Astrocyte of the hippocampus (primary cell): ENCODE measurements at places on chromosomes 7 and 10.

DNA sequence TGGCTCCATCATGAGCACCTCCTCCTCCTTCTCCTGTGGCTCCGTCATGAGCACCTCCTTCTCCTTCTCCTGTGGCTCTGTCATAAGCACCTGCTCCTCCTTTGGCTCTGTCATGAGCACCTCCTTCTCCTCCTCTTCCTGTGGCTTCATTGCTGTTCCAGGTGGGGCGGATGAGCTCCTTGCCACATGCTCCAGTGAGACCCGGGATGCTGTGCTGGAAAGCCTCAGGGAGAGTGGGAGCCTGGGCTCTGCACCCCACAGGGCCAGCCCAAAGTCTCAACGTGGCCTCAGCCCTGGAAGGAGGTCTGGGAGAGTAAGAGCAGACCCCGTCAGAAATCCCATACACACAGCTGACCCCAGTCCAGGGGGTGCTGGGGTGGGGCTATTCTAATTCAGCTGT is 380.7 kb downstream of the TCERG1L start:
- DNase-seq = no peak

DNA sequence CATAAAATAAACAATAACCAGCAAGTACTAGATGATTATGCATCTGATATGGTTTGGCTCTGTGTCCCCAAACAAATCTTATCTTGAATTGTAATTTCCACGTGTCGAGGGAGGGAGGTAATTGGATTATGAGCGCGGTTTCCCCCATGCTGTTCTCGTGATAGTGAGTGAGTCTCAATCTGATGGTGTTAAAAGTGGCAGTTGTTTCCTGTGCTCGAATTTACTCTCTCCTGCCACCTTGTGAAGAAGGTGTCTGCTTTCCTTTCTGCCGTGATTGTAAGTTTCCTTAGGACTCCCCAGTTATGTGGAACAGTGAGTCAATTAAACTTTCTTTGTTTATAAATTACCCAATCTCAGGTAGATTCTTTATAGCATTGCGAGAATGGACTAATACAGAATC is 15.1 kb downstream of the CNTNAP2 start:
- DNase-seq = no peak

- DNase-seq = no peak
Observed at GRCh38 chr7:4273566-4274230, 408.4 kb upstream of the FOXK1 start.

DNA sequence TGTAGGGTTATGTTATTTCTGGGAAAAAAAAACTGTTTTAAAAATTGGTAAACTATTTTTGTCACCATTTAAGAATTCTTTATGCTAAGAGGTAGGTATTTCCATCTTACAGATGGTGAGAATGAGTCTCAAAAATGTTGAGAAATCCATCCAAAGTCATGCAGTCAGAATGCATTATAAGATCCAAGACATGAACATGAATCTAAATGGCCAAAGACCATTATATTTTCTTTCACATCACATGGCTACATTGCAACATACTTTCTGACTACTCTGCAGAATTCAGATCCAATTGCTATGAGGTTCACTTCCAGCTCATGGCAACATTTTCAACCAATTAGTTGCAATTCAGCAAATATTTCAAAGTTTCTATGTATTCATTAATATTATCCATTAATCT is 181.2 kb downstream of the TWIST1 start:
- DNase-seq = no peak
